Eye (tissue), 1 donor: ENCODE measurements at places on chromosomes 6 and 20.
A peak's percentile ranks its signal among the peaks of the same experiment; 100 is the strongest.

GRCh38 chr6:136038531-136038930 is 187.0 kb downstream of the PDE7B start:
- DNase-seq = no peak

GRCh38 chr6:3887150-3887700 is 38.1 kb downstream of the FAM50B start:
- DNase-seq = no peak

DNA sequence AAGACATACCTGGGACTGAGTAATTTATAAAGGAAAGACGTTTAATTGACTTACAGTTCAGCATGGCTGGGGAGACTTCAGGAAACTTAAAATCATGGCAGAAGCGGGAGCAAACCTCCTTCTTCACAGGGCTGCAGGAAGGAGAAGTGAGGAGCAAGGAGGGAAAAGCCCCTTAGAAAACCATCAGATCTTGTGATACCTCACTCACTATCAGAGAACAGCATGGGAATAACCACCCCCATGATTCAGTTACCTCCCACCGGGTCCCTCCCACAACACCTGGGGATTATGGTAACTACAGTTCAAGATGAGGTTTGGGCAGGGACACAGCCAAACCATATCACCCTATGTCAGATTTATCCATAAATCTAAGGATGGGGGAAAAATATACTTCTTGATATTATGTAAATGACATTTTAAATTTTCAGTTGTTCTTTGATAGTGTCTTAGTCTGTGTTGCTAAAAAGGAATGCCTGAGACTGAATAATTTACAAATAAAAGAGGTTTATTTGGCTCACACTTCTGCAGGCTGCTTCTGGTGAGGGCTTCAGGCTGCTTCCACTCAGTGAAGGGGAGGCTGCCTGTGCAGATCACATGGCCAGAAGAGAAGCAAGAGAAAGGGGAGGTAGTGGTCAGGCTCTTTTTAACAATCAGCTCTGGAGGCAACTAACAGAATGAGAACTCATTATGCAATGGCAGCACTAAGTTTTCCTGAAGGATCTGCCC is 1.2 kb upstream of the MCM9 start:
- no peak for DNase-seq

DNA sequence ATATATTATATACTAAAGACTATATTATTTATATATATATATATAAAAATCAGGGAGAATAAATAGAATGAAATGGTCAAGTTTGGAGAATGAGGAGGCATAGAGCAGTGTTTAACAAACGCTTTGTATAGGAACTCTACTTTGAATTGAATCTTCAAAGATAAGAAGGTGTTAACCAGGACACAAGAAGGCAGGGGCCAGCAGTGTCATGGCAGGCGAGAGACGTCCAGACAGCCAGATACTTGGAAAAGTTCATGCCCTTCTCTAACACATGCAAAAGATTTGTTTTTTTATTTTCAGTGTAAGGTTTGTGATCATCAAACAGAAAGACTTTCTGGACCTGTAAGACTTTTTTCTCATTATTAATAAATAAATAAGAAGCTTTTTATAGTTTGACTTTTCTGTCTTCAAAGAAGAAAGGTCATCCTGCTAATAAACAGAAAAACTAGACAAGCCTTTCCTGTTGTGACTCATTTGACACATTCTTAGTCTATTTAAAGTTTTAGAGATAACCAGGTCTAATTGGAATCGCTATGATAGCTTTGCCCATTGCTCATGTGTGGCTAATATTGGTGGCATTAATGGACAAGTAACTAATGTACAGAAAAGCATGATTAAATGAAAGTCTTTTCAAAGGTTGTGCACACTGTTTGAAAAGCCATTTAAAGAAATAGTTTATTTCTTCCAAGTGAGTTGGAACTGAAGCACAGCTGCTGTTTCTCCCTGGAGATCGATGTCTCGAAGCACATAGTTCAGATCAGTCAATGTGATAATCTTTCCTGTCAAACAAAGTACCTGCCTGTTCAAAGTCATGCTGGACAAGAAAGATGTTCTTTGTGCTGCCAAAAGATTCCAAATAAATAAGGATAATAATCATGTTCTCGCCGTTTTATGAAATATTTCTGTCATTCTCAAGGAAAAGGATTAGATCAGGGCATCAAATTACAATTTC is 420.4 kb upstream of the OPRM1 start:
- peak; percentile 60 for DNase-seq

DNA sequence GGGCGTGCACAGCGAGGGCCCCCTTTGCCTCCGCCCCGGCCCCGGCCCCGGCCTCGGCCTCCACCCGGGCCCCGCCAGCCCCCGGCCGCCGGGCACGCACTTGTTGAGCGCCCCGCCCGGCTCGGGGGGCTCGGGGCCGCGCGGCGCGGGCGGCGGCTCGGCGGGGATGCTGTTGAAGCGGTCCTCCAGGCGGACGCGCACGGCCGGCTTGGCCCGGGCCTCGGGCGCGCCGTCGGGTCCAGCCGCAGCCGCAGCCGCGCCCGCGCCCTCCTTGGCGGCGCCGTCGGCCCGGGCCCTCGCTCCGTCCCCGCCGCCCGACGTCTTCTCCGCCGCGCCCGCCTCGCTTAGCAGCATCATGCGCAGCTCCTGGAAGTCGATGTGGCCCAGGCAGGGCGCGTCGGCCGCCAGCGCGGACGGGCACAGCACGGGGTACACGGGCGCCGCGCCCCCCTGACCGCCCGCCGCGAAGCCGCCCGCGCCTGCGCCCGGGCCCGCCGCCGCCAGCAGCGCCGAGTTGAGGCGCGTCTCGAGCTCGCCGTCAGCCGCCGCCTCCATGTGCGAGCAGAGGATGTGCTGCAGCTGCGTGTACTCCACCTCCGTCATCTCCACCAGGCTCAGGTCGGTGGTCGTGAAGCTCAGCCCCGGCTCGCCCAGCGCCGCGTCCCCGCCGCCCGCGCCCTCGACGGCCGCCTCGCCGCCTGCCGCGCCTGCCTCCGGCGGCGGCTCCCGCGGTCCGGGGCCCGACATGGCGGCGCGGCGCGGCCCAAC is 514 bp downstream of the TCFL5 start:
- DNase-seq = peak; percentile 60
